Body of pancreas (tissue), 4 donors: ENCODE measurements at places on chromosomes 4 and X. TPM values are rescaled to one million over a fixed set of nuclear protein-coding genes. Genes with fewer than 3 reads are reported as not detected.

GRCh38 chrX:28584025-28584424 is 3.2 kb upstream of the IL1RAPL1 start:
- DNase-seq = no peak

Gene SMIM31
- 2.6 TPM for total RNA-seq

Gene SPATA18
- total RNA-seq = 8.0 TPM

DNA sequence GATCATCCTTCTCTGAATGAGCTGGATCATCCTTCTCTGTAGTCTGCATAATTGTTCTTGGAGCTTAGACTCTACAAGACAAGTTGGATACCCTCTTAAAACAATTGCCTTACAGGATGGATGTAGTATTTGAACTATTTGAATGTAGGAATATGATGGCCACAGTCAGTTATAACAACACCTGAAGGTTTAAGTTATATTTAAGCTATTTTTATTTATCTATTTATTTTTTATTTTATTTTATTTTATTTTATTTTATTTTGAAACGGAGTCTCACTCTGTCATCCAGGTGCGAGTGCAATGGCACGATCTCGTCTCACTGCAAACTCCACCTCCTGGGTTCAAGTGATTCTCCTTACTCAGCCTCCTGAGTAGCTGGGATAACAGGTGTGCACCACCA is 149.9 kb upstream of the SLIT2 start:
- DNase-seq = no peak

GRCh38 chr4:185424905-185425646 is 688 bp downstream of the UFSP2 start:
- DNase-seq = no peak

- DNase-seq = no peak
These were observed 25.3 kb downstream of the STEEP1 start for GRCh38 chrX:119539872-119540271.

DNA sequence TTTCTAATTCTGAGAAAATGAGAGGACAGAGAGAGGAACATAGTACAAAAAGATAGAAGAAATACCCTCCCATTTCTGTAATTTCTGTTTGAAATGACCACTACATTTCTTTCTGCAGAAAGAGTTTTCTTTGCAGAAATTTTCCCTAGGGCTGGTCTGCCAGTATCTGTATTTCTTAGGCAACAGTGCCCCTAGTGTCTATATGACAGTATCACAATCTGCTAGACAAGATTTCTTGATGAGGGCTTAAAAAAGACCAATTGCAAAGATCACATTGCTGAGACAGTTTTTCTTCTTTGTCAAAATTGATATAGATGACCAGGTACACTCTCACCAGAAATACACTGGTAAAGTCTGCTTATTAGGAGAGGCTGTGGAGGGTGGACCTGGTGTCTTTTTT is 81.0 kb upstream of the ZDHHC15 start:
- DNase-seq = no peak

GRCh38 chr4:149555146-149555545 is 260.5 kb downstream of the IQCM start:
- DNase-seq = no peak

GRCh38 chr4:147019091-147019490 is 73.4 kb upstream of the TTC29 start:
- DNase-seq = peak; percentile 30

DNA sequence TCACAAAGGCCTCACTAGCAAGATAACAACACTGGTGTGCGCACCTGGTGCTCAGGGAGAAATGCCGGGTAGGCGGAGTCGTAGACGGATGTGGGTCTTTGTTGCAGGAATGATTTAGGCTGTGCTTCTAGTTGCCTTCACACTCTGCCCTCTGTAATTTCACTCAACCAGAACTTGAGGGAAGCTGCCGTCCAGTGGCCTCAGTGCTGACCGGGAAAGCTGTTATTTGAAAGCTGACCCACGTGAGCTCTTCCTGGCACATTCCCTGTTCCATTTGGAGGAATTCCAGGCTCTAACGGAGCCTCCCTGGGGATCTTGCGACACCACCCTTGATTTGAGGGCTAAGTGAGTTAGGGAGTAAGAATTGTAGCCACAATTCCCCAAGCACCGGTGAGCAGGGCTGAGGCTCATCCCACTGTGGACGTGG is 15.9 kb downstream of the SH3TC1 start:
- peak; percentile 41 for DNase-seq

DNA sequence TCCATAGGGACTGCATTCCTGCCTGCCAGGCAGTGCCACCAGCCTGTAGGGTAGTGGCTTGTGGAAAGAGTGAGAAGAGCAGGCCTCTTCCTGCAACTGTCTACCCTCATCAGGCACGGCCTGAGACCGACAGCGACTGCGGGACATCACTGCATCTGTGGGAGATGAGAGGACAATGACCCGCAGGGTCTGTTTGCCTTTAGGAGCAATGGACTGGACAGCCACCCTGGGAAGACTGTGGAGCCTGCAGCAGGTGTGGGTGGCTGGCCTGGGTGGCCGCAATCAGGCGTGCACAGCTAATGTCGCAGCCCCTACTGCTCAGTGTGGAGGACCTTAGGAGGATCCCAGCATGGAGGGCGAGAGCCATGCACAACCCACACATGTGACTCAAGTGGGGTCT is 227.9 kb downstream of the PTTG2 start:
- no peak for DNase-seq

DNA sequence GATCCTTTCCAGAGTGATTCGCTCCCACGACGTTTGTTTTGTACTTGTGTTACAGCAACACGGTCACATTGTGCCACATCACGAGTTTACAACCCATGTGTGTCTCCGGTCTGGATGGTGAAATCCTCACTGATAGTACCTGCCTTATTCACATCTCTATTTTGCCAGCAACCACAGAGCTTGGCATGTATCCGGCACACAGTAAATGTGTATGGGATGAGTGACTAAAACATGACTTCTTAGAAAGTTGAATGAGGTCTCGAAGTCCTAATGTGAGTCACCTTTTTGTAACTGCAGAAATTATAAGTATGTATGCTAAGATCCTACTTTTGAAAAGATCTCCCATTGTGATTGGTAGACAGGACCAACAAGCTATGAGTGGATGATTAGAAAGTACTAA is 7.5 kb downstream of the STOX2 start:
- no peak for DNase-seq

Gene GRIA3
- total RNA-seq = 0.99 TPM

- peak; percentile 32 for DNase-seq
These were observed 436.5 kb upstream of the FTHL17 start for GRCh38 chrX:31508338-31508737.

- no peak for DNase-seq
These were observed 686.1 kb downstream of the DMD start for GRCh38 chrX:32525234-32525633.

- no peak for DNase-seq
These were observed 572.0 kb downstream of the ADGRL3 start for GRCh38 chr4:61772126-61772525.

Gene EXOC1L
- not detected for total RNA-seq

GRCh38 chr4:113478032-113478431 is 283.5 kb downstream of the CAMK2D start:
- no peak for DNase-seq

Gene GLUD2
- total RNA-seq = 3.1 TPM

- no peak for DNase-seq
These were observed 69.7 kb downstream of the PDGFC start for GRCh38 chr4:156901871-156902270.

DNA sequence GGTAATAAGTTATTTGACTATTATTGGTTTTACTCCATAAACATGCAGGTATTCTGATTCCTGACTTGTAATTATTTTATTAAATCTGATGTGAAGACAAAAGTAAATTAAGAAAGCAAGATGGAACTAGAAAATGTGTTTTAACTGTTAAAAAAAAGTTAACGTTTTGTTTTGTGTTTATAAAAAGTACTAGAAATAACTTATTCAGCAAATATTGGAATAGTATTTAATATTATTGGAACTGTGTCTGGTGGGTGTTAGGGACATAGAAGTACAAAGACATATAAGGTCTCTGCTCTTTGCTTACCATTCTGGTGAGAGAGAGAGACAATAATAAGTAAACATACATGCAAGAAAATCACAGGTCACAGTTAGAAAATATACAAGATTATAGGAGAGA is 15.7 kb downstream of the TIFA start:
- no peak for DNase-seq

DNA sequence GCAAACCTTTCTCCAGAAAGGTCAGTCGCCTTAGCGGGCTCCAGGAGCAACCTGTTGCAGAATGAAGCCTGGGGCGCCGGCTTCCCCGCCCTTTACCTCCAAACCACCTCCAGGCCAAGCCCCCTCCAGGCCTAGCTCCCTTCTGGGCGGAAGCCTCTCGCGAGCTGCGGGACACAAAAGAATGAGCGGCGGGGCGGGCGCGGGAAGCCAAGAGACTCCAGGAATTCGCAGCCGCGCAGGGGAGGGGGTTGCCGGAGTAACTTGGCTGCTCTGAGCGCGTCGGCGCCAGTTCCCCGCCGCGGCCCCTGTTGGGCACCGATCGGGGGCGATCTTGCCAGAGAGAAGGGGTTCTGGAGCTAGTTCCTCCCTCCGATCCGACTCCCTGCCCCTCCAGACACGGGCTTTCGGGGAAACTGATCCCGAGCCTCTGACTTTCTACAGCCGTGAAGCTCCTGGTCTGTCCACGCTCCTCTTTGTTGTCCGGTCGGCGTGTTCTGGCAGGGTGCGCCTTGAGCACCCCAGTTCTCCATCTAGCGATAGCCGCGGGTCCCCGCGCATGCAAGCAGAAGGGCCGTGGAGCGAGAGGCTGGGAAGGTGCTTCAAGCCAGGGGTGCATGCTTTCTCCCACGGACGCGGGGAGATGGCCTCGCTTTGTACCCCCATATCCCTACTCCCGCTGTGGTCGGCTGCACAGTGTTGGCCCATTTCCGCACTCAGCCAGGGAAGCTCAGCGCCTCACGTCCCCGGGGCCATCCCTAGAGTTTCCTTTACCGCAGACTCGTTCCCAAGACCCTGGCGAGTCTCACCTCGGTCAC is 1.2 kb downstream of the PROM1 start:
- DNase-seq = peak; percentile 55

- no peak for DNase-seq
These were observed 4.3 kb downstream of the EPHA5 start for GRCh38 chr4:65665771-65666523.

Gene FGA
- not detected for total RNA-seq

- DNase-seq = no peak
These were observed 6.9 kb upstream of the PGRMC1 start for GRCh38 chrX:119229253-119229615.

- DNase-seq = peak; percentile 51
These were observed 43.0 kb downstream of the CCDC158 start for GRCh38 chr4:76377911-76378310.

Gene PF4V1
- not detected for total RNA-seq

DNA sequence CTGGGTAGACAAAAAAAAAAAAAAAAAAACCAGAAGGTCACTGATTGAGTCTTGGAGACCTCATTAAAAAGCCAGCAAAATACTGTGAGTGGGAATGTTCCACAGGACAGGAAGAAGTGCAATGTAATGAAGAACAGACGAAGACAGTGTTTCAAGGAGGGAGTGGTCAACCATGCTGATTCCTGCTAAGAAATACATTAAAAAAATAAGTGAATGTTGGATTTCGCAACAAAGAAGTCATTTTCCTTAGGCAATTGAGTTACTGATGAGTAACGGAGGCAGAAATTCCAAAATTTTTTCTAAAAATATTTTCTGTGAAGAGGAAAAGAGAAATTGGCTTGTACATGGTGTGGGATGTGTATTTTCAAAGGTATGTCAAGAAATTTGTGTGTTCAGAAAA is 94.3 kb upstream of the FAM47B start:
- DNase-seq = no peak

Gene GPR34
- 4.9 TPM for total RNA-seq

Gene LARP7
- 17.4 TPM for total RNA-seq

DNA sequence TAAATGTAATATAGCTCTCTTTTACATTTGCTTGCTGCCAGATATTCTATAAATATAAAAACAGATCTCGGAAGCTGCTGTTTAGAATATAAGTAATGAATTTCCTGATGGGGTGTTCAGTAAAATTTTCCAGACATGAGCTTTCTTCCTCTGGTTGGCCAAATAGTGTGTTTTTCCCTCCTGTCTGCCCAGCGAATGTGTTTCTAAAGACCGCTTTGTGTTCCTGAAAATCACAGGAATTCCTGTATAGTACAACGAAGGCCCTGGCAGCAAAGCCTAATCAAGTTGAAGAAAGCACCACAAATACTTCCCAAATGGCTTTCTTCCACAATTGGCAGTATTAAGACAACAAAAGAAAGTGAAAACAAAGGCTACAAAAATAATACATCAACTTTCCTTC is 494.1 kb downstream of the INPP4B start:
- DNase-seq = no peak

Gene UGT2B28
- total RNA-seq = not detected

GRCh38 chr4:37561803-37562207 is 124.4 kb downstream of the RELL1 start:
- no peak for DNase-seq

Gene FGG
- not detected for total RNA-seq

GRCh38 chr4:110510277-110510676 is 34.3 kb downstream of the ENPEP start:
- no peak for DNase-seq

DNA sequence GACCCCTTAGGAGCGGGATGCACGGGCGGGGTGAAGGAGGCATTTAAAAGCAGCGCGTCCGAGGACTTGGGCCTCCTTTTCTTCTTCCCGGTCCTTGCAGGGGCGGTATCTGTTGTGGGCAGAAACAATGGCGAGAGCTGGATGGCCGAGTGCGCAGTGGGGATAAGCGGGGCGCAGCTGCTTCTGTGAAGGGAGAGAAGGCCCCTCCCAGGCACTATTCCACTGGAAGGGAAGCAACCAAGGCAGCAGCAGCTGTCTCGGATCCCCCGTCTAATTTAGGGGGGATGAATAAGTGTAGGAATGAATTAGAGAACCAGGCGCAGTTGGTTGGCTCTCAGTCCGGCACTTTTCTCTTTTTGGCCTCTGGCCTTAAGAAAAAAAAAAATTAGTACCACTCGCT is 995 bp downstream of the SMARCA5 start:
- peak; percentile 33 for DNase-seq

GRCh38 chrX:13474164-13474516 is 95.3 kb upstream of the EGFL6 start:
- DNase-seq = no peak

DNA sequence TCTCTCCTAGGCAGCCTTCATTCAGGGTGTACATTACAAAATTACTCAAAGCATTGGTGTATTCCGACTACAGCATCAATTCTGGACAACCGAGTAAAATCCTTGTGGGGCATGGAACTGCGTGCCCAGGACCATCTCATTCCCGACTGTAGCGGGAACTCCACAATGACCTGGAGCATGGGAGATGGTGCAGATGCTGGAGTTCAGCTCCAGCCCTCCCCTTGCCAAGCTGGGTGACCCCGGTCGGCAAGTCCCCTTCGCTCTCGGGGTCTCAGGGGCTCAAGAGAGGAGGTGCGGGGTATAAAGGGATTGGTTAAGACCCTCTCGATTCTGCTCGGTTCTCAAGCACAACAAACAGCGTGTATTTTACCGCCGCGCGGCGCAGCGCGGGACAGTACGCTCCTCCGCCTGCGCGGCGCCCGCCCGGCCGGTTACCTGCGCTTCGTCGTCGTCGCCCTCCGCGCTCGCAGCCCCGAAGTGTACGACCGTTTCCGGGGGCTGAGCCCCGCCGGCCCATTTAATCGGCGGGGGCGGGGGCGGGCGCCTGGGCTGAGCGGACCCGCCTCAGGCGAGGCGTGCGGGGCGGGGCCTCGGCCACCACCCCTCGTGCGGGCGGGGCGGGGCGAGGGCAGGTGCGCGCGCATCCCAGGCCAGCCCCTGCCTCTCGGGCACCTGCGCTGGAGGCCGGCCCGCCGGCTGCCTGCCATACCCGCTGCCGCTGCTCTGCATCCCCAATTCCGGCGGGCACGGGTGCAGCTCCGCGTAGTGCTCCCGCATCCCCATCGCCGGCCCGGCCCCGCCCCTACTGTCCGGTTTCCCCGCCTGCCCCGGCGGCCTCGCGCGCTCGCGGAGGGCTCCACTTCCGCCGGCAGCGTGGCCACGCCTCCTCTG is at the start of gene G6PD:
Gene G6PD, minus strand, starts transcription at position 493 of the 891 bp plus-strand sequence. CDS start 691 bp downstream, outside the sequence.
- DNase-seq = peak; percentile 78
